ENCODE measurements at places on chromosomes 1 and 21. TPM values are rescaled to one million over a fixed set of nuclear protein-coding genes. Genes with fewer than 3 reads are reported as not detected.
A peak's percentile ranks its signal among the peaks of the same experiment; 100 is the strongest.

GRCh38 chr1:198271467-198271866 is 114.7 kb downstream of the NEK7 start:
- H3K36me3 ChIP-seq: peaks cover 4% of the 10 kb centered on the region
- H3K27me3 ChIP-seq: no peaks in the 10 kb centered on the region
- H3K27ac ChIP-seq: peak overlapping the region; percentile 62
- DNase-seq: no peak
- no peak overlapping the region for H3K4me3 ChIP-seq
- H3K4me1 ChIP-seq: peaks cover 28% of the 10 kb centered on the region

The KPRP gene
- total RNA-seq: not detected

The EPB41 gene
- total RNA-seq: 63.7 TPM

The TMIGD3 gene
- total RNA-seq: not detected

The RGS5 gene
- total RNA-seq: 263 TPM

Measured in mesothelial cell of epicardium (in vitro differentiated cells).